ENCODE measurements at places on chromosomes 6 and 20.

DNA sequence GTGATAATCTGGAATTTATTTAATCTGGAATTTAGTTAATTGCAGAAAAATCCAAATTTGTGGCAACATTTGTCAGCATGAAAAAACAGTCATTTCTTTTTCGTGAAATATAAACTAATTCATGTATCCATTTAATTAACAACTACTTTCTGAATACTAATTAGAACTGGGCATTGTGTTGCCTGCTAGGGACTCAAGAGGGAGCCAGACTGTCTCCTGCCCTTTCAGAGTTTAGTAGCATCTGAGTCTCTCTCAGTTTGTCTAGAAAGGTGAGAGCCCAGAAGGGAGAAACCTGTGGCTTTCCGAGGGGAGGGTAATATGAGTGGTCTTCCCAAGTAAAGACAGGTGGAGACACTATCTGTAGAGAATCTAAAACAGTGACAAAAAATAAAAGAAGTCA lies 210.9 kb upstream of the HDDC2 start:
- DNase-seq = no peak

DNA sequence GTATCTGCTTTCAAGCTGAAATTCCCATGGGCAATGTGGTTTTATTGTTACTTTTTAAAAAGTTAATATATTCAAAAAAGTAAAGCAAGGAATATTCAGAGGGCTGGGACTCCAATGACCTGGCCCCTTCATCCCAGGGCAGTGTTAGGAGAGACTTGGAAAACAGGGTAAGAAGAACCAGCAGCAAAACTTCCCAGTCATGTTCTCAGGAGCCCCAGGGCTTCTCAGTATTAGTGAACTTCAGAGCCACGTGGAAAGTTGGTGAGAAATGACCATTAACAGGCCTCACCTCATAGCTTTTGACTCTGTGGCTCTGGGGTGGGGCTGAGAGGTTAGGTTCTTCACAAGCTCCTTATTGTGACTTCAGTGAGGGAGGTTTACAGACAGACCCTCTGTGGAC lies 230.4 kb upstream of the KCNG1 start:
- no peak for DNase-seq

- DNase-seq = no peak
These were observed 119.9 kb upstream of the ENPP5 start for GRCh38 chr6:46290421-46291274.

- DNase-seq = no peak
These were observed 184.6 kb downstream of the QKI start for GRCh38 chr6:163599136-163599535.

DNA sequence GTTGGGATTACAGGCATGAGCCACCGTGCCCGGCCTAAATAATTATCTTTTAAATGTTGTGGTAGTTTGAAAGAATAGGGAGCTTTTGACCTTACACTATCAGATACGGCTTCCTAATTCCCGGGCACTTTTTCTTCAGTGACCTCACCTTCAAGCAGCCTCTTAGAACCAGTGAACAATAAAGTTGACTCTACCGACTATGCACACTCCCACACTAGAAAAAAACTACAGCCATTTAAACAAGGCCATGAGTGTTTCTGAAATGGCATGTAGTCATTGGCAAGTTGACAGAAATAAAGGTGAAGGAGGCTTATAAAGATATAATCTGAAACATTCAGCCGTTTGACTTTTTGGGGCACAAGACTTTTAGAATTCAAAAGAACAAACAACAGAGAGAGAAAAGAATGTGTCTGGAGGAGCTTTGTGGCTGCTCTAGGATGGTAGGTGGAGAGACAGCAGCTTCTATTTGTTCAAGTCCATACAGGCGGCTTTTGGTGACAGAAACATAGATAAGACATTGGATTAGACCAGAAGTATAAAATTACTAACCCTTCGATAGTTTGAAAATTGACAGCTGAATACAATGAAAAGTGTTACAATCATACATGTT lies 75.2 kb downstream of the GJA1 start:
- no peak for DNase-seq

All from stimulated activated CD8-positive, alpha-beta memory T cell treated with anti-CD3 and anti-CD28 coated beads, Interleukin-7, amount 100 ng/mL, for 1 hour (primary cell).